Stimulated activated CD8-positive, alpha-beta memory T cell treated with anti-CD3 and anti-CD28 coated beads, Interleukin-4, amount 100 ng/mL, for 1 hour (primary cell): ENCODE measurements at places on chromosomes 13 and 19.

DNA sequence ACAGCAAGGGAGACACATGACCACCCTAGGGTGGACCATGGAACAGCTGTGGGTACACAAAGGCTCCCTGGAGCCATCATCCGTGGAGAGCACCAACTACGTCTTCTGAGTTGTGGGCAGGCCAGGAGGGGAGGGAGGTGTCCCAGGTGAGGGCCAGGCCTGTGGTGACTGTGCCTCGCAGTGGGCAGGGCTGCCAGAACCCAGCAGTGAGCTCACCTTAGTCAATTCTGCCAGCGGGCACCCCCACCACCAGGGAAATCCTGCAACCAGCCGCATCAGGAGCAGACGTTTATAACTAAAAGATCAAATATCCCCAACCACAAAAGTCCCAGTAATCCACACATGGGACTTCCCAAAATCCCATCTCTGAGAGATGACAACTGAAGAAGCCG, 19.6 kb downstream of the ELL start:
- no peak for DNase-seq

- no peak for DNase-seq
These were observed 2.2 kb downstream of the NCLN start for GRCh38 chr19:3187662-3188511.

- DNase-seq: peak; percentile 82
These were observed at the start of gene KASH5 for GRCh38 chr19:49387936-49388372. Gene KASH5, plus strand, starts transcription at chr19:49388249. Its CDS starts 2,635 bp downstream, at chr19:49390884.

- no peak for DNase-seq
These were observed 2.2 kb downstream of the PSMD8 start for GRCh38 chr19:38376576-38376975.

DNA sequence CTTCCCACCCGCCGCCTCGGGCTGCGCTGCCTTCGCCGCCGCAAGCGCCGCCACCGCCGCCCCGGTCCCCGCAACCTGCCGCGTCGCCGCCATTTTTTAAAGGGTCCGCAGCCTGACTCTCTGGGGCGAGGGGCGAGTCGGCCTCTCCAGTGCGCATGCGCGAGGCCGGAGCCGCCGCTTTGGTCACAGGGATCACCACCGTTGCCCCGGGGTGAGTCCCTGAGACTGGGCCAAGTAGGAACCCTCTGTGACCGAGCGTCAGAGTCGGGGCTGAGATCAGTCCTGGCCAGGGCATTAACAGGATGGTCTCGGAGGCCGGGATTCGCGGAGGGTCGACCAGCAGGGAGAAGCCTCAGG, 42.6 kb downstream of the ZNF146 start:
- DNase-seq: no peak

GRCh38 chr13:51231456-51231855, 9.3 kb downstream of the FAM124A start:
- no peak for DNase-seq

GRCh38 chr19:45901432-45901911, 941 bp downstream of the MYPOP start:
- no peak for DNase-seq

GRCh38 chr13:79531542-79532254, 50.7 kb downstream of the NDFIP2 start:
- no peak for DNase-seq

GRCh38 chr19:41860419-41861115, 512 bp downstream of the RPS19 start:
- DNase-seq: no peak

DNA sequence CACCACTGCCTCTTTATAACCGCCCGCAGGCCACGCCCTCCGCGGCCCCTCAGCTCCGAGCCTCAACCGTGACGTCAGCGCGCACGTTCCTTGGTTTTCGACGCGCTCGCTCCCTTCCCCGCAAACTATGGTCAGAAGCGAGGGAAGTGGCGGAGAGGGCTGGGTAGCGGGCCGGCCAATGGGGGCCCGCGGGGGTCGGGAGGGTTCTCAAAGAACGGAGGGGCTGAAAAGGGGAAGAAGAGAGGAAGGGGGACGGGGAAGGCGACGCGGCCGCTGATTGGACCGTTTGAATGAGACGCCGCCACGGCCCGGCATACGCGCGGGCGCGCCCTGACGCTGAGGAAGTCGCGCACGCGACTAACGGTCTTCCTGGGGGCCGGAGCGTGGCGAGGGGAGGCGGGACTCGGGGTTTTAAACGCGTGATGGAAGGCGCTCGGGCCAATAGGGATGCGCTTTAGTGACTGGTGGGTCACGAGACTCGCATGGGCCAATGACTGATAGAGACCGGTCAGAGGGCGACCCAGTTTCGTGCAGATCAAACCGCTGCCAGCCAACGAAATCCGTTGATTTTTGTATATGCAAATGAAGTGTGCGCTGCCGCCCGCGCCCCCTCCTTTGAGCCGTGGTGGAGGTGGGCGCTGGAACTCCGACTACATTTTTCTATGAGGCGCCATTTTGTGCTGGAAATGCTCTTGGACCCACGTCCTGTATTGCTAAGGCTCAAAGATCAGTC, 378 bp upstream of the UBE2S start:
- DNase-seq: peak; percentile 90

DNA sequence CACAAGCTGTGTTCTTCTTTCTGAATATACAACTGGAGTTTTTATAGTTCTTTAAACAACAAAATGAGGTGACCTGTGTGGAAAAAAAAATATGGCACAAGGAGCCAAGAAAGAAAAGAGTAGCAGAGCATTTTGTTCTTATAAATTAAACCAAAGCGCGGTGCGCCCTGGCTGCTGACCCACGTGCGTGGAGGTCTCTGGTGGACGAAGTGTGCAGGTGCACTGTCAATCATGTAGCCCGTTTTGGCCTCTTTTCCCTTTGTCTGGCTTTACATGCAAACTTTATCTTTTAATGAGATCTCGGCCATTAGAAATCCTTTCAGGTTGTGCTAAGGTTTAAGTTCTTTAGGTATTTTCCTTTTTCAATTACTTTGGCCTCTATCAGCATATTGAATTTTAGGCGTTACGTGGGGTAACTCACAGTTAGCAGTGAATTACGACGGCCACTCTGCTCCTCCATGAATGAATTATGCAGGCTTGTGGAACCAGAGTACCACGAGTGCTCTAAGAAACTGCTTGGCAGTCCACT, 443.9 kb upstream of the SLC10A2 start:
- no peak for DNase-seq

GRCh38 chr19:6392221-6393073, 517 bp downstream of the GTF2F1 start:
- DNase-seq: no peak

DNA sequence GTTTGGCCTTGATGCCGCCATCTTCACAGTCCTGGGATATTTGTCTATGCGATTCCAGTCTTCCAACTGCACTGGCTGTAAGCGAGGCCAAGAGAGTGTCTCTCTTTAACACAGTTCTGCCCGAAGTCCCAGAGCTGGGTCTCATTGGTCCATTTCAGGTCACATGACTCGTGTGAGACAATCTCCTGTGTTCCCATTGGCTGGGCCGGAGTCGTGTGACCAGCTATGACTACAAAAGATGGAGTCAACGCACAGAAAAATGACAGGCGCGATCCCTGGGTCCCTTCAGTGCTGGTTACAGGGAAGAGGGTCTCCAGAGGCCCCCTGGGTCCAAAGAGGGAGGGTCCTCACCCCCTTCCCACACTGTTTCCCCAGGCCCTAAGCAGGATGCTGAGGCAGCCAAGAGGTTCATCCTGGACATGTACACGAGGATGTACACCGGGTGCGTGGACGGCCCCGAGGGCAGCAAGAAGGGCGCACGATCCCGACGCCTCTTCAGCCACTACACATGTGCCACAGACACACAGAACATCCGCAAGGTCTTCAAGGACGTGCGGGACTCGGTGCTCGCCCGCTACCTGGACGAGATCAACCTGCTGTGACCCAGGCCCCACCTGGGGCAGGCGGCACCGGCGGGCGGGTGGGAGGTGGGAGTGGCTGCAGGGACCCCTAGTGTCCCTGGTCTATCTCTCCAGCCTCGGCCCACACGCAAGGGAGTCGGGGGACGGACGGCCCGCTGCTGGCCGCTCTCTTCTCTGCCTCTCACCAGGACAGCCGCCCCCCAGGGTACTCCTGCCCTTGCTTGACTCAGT, 15.9 kb upstream of the S1PR4 start:
- DNase-seq: no peak

GRCh38 chr19:35987571-35987896, 7.5 kb upstream of the SDHAF1 start:
- DNase-seq: no peak

- DNase-seq: no peak
These were observed 25.9 kb downstream of the RCN3 start for GRCh38 chr19:49553451-49554271.

- DNase-seq: no peak
These were observed 15.8 kb downstream of the DEDD2 start for GRCh38 chr19:42201489-42202289.

GRCh38 chr13:86591862-86592261, 792.6 kb upstream of the SLITRK6 start:
- DNase-seq: no peak

DNA sequence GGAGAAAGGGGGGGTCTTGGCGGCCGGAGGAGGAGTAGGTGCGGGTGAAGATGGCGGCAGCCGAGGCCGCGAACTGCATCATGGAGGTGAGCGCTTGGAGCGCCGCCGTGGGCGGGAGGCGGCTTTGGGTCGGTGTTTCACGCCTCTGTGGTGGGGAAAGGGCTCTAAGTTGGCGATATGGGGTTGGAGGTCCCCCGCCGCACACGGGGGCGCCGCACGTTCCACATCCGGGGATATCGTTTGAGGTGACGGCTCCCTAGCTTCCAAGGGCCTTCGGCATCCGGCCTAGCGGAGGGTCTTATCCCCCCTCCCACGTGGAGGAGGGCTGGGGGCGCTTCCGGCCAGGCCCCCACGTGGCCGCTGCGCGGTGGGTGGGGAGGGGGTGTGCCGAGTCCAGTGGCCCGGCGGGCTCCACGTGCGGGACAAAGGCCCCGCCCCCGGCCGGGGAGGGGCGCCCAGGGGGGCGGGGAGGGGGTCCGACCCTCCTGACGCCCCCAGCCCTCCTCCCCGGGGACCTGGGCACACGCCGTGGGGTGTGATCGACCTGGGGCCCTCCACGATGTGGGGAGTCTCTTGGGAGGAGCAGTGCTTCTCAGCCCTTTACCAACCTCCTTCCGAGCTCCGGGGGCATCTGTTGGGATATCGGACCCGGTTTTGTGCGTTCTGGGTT, at the start of gene PRMT1:
Gene PRMT1 (plus strand): TSS at position 41 of the 670 bp plus-strand sequence. CDS start 10 bp downstream, at position 51.
- no peak for DNase-seq

DNA sequence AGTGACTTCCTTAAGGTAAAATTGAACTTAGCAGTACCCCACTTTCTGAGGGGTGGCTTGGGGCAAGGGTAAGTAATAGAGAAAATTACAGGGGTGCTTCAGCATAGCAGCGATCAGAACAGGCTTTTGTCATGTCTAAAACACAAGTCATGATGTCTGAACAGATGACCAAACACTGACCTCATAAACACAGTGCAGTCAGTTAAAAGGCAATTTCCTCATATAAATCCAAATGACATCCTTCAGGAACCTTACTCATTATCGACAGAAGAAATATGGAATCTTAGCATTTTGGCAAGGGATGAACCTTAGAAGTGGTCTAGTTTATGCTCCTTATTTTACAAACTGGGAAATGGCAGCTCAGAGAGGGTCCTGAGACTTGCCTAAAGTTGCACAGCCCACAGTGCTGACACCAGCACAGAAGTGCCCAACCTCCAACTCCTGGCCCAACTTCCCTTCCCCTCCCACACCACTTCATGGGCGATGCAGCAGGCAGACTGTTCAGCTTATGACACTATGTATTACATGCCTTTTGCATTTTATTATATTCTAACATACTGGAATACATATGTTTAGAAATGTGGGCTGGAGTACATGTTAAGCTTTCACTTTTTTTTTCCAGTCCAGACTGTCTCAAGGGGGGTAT, 3.6 kb downstream of the GJA3 start:
- DNase-seq: no peak

DNA sequence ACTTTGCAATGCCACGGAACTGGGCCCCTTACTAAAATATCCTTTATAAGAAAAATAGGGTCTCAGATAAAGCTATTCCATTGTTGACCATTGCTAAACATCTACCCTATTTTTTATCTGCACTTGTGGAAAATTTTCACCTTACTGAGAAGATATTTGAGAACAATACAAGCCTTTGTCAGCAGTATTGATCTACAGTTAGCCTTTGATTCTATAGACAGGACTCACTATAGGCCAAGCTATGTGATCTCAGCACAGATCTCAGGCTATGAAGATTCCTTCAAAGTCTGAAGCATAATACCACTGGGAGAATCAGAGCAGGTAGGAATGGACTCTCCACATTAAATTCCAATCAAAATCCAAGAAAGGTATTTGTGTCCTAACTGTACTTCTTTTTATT, 1099.7 kb downstream of the DIAPH3 start:
- DNase-seq: no peak

GRCh38 chr13:110424569-110425443, 117.7 kb downstream of the COL4A2 start:
- DNase-seq: no peak

- DNase-seq: no peak
These were observed 1.3 kb downstream of the ITGBL1 start for GRCh38 chr13:101453784-101454201.

DNA sequence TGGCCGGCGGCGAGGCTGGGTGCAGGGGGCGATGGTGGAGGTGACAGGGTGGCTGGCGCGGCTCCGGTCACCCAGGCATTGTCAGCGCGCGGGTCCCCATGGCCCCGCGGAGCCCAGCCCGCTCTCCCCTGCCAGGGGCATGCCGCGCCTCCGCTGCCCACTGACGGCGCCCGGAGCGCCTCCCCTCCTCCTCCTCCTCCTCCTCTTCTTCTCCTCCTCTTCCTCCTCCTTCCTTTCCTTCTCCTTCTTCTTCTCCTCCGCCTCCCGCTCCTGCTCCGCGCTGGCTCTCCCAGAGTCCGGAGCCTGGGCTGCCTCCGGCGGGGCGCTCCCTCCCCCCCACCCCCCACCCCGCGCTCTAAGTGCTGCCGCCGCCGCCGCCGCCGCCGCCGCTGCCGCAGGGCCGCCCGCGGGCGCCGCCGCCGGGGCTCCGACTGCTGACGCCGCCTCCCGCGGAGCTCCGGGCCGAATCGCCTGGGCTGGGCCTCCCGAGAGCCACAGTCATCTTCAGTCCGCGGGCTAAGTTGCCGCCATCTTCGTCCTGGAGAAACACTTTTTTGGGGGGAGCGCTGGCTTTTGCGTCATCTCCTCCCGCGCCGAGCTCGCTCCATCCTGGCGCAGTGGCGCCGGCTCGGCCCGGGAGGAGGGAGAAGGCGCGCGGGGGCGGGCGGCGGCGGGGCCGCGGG, 348.3 kb downstream of the LIG4 start:
- no peak for DNase-seq

- DNase-seq: no peak
These were observed 151.1 kb downstream of the LHFPL6 start for GRCh38 chr13:39451860-39452301.

GRCh38 chr13:100297413-100297812, 208.5 kb downstream of the PCCA start:
- no peak for DNase-seq
